ENCODE measurements at places on chromosomes 13 and 19.

DNA sequence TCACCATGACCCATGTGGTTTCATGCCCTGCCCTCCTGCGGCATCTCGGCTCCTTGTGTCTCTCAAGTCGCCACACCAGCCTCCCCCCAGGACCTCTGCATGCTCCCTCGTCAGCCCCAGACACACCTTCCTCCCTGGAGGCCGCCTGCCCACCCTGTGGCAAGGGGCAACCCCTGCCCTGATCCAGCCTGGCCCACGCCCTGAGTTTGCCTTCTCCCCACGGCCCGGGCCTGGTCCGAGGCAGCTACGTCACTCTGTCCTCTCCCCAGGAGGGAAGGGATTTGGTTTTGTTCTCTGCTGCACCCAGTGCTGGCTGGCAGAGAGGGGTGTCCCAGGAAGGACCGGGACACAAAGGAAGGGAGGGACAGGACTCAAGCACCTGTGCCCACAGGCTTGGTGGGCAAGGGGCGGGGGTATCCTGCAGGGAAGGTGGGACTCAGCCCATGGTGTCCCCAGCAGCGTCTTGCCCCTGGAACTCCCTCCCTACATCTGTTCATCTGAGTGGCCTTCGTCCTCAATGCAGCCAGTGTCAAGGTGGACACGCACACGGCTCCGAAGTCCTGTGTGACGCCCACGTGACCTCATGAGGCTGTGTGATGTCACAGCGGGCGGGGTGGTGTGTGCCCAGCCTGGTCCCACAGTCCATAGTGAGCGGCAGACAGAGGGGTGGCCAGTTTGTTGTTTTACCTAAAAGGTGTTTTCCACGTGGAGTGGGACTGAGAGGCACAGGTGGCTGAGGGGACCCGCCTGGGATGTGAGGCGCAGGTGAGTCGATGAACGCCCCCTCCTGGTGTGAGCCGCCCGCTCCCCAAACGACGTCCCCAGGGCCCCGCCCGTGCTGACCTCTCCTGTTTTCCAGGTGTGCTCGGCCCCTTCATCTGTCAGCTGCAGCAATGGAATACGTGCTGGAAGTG lies at the start of gene TEX29:
Gene TEX29, plus strand, starts transcription at position 645 of the 914 bp plus-strand sequence. Its CDS starts 249 bp downstream, at position 894.
- no peak for DNase-seq

DNA sequence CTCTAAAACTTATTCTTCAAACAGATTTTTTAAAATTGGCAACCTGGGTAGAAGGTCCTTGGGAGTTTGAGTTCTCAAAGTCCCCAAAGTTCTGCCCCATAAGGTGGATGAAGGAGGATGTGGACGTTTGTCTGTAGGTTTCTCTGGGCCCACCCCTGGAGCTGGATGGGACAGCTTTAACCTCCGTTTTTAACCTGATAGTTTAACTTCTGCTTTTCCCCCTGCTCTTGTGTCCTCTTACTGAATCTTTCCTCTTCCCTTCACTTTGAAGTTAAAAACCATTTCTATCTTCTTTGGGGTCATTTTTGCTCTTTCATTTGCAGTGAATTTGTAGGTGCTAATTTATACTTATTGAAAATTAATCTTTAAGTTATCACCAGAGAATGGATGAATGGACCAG lies 79.1 kb downstream of the ESD start:
- no peak for DNase-seq

- no peak for DNase-seq
These were observed 100.6 kb upstream of the FRY start for GRCh38 chr13:31930901-31931522.

- DNase-seq = no peak
These were observed 83.2 kb upstream of the IRS2 start for GRCh38 chr13:109869312-109870237.

GRCh38 chr13:77388944-77389624 lies 62.2 kb upstream of the MYCBP2 start:
- DNase-seq = no peak

- DNase-seq = no peak
These were observed 318.3 kb downstream of the FOXO1 start for GRCh38 chr13:40348096-40348679.

DNA sequence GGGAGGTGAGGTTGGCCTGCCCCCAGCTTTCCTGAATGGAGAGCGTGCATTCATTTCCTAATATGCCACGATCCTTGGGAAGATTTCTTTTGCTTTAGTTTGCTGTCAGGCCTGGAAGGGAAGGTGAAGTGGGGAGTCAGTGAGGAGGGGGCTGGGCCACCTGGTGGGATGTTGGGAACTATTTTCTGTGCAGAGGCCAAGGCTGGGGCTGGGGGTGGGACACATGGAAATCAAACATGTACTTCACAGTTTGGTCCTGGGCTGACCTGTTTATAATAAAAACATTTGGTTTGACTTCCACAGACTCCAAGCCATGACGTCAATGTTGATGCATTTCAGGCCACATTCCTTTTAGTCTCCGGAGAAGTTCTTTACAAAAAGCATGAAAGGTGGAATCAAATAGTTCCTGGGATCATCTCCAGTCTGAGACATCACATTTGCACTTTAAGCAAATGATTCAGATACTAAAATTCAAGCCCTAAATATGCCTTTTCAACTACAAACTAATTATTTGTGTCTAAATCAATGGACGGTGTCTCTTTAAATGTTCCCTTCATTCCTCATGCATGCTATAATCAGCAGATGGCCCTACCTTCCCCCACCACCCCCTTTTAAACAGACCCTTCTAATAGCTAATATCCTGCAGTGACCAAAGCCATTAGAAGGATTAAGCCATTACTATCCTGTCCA lies 41.5 kb upstream of the MEDAG start:
- no peak for DNase-seq

GRCh38 chr19:32652894-32653598 lies 21.9 kb downstream of the ANKRD27 start:
- DNase-seq = no peak

DNA sequence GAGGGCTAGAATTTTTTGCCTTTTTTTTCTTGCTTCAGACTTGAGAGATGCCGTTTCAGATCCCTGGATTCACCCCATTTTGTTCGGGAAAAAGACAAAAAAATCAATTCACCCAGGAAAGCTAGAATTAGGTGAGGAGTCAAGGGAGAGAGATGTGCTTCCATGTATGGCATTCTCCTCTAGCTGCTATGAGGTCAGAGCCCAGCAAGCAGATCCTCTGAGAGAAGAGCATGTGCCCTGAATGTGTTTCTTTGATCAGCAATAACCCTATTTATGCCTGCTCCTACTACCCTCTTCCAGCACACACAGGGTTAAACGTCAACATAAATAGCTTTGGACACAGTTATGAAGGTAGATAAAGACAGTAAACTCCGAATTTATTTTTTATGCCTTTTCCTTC lies 53.6 kb downstream of the NDFIP2 start:
- no peak for DNase-seq

- DNase-seq = no peak
These were observed 15.9 kb upstream of the EPHX3 start for GRCh38 chr19:15248106-15248505.

DNA sequence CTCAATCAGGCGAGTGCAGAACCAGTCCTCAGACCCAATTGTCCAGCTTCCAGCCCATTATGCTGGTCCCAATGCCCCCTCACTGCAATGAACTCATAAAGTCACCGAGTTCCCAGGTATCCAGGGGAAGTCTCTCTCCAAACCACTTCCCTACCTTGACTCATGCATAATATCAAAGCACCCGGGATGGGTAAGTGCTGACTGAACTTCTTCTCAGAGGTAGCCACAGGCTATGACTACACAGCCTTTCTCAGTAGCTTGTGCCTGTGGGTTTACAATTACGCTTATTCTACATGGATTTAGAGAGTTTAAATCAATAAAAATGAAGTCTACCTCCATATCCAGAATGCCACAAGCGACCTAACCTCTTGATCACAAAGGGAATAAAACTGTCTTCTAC lies 1.7 kb upstream of the C13orf42 start:
- no peak for DNase-seq

GRCh38 chr13:109569958-109570711 lies 216.2 kb downstream of the IRS2 start:
- DNase-seq = no peak

- no peak for DNase-seq
These were observed 37.6 kb upstream of the FLT1 start for GRCh38 chr13:28532388-28533124.

GRCh38 chr13:50873991-50874390 lies 30.5 kb upstream of the DLEU7 start:
- no peak for DNase-seq

GRCh38 chr19:14449321-14449720 lies 16.2 kb downstream of the PKN1 start:
- DNase-seq = no peak

DNA sequence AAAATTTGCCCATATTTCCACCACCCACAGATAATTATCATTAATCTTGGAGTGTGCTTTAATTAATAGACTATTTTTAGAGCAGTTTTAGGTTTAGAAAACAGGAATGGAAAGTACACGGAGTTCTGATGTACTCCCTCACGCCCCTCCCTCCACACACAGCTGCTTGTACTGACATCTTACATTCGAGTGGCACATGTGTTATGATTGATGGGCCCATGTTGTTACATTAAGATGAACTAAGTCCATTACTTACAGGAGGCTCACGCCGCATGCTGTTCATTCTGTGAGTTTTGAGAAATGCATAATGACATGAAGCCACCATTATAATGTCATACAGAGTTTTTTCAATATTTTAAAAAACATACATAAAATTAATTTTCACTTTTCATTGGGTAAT lies 1.2 kb upstream of the SPATA13 start:
- no peak for DNase-seq

GRCh38 chr19:46031781-46032596 lies 8.8 kb downstream of the IGFL4 start:
- DNase-seq = no peak

DNA sequence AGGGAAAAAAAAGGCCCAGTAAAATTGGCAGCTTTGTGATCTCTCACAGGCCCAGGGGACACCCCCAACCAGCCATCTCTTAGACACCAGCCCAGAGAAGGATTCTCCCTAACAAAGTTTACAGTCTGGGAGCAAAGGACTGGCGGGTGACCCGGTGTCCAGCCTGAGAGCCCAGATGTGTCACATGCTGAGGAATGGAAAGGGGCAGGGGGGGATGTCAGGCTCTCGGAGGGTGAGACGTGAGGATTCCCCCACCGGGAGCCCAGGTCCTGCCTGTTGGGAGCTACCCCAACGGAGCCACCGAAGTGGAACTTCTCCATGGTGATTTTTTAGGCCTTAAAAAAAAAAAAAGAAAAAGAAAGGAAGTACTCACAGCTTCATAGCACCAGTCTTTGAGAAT lies 4.8 kb upstream of the CTXN1 start:
- DNase-seq = no peak

- DNase-seq = no peak
These were observed 18.2 kb downstream of the IL17D start for GRCh38 chr13:20721454-20722357.

- no peak for DNase-seq
These were observed 229.7 kb downstream of the KCNRG start for GRCh38 chr13:50244713-50245574.

- DNase-seq = no peak
These were observed 144.1 kb downstream of the PAN3 start for GRCh38 chr13:28282451-28282850.

Data from T-helper 22 cell (primary cell).